ENCODE measurements at places on chromosomes 2 and 18.
A peak's percentile ranks its signal among the peaks of the same experiment; 100 is the strongest.

GRCh38 chr2:140316345-140316744, 1536.2 kb upstream of the NXPH2 start:
- H3K4me1 ChIP-seq: no peaks in the 10 kb centered on the region
- no peak for DNase-seq
- H3K27me3 ChIP-seq: no peaks in the 10 kb centered on the region
- H3K27ac ChIP-seq: no peak overlapping the region
- H3K36me3 ChIP-seq: no peaks in the 10 kb centered on the region

GRCh38 chr2:182553483-182553882, 126.6 kb upstream of the PDE1A start:
- H3K27ac ChIP-seq: no peak overlapping the region
- H3K27me3 ChIP-seq: no peaks in the 10 kb centered on the region
- H3K4me3 ChIP-seq: no peak overlapping the region
- DNase-seq: no peak
- H3K36me3 ChIP-seq: no peaks in the 10 kb centered on the region

GRCh38 chr2:9473308-9473984, 905 bp upstream of the IAH1 start:
- no peaks in the 10 kb centered on the region for H3K36me3 ChIP-seq
- no peaks in the 10 kb centered on the region for H3K27me3 ChIP-seq
- peak overlapping the region; percentile 73 for H3K4me3 ChIP-seq
- H3K27ac ChIP-seq: peak overlapping the region; percentile 82
- peaks cover 15% of the 10 kb centered on the region for H3K4me1 ChIP-seq
- DNase-seq: peak; percentile 52

- DNase-seq: no peak
- H3K4me3 ChIP-seq: no peak overlapping the region
- H3K27ac ChIP-seq: no peak overlapping the region
- no peaks in the 10 kb centered on the region for H3K27me3 ChIP-seq
Observed at GRCh38 chr18:25279556-25279955, 72.4 kb downstream of the ZNF521 start.

- no peaks in the 10 kb centered on the region for H3K27me3 ChIP-seq
- no peaks in the 10 kb centered on the region for H3K4me1 ChIP-seq
- no peaks in the 10 kb centered on the region for H3K36me3 ChIP-seq
- no peak overlapping the region for H3K4me3 ChIP-seq
Observed at GRCh38 chr18:51137891-51138290, 59.6 kb downstream of the MEX3C start.

DNA sequence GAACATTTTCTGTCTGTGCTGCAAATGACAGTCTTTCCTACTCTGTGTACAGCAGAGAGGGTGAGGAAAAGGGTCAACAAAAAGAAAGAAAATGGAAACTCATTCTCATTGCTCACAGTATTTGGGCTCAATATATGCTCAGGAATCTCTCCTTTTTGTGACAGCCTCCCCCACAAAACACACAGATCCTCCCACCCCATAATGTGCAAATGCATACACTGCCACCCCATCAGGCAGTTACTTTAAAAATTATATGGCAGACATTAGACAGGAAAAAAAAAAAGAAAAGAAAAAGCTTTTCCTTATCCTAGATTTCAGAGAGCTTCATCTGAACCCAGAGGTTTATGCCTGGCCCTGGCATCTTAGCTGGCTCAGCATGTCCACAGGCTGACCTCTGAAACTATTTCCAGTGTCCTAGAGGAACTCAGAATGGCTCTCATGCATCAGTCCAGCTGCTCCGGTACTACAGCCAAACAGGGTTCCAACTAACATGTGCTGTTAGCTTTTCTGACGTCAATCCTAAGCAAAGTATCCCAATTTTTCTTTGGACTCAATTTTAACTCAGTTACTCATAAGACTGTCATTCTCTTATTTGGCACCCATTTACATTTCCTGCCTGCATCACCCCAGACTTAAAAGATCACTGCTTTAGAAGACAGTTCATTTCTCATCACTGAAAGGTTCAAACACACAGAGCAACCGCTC, 105.9 kb downstream of the RBMS1 start:
- H3K27ac ChIP-seq: peak overlapping the region; percentile 57
- peaks cover 16% of the 10 kb centered on the region for H3K4me1 ChIP-seq
- no peaks in the 10 kb centered on the region for H3K27me3 ChIP-seq
- DNase-seq: peak; percentile 27

- H3K4me1 ChIP-seq: no peaks in the 10 kb centered on the region
- H3K36me3 ChIP-seq: no peaks in the 10 kb centered on the region
- H3K27ac ChIP-seq: no peak overlapping the region
- no peak overlapping the region for H3K4me3 ChIP-seq
Observed at GRCh38 chr2:141844231-141844630, 286.6 kb downstream of the LRP1B start.

DNA sequence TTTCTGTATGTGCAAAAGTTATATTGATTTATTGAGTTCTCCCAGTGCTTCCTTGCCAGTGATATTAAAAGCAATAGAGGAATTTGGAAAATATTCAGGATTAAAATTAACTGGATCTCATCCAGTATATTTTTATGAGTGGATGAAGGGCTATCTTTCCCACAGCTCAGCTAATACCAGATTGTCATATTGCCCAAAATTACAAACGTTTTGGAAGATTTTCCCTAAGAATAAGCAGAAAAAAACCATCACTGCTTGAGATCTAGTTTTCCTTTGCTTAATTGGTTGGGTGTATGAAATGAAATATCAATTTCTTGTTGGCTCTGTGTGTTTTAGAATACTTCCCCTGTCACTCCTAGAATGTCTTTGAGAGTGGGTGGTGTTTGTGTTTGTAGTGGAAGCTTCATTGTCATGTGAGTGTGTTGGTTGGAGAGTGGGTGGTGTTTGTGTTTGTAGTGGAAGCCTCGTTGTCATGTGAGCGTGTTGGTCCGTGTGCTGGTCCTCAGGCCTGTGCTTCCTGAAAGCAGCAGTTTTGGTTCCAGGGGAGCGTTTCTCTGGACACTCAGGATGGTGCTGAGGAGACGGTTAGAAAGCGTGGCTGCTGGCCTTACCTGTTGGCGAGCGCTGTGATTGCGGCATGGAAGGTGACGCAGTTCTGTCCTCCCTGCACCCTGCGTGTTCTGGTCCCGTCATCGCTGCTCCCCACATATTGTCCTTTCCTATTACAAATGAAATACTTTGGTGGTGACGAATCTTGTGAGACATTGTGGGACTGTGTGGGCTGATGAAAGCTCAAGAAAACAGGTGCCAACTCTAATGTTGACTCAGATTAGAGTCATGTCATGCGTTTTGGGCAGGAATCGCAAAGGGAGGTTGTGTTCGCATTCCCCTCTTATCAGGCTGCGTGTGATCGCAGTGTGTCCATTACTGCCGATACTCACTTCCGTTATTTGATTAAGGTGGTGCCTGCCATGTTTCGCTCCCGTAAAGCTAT, 12.4 kb downstream of the ASB1 start:
- no peaks in the 10 kb centered on the region for H3K4me1 ChIP-seq
- H3K27ac ChIP-seq: no peak overlapping the region
- H3K27me3 ChIP-seq: no peaks in the 10 kb centered on the region
- H3K36me3 ChIP-seq: peaks cover 13% of the 10 kb centered on the region

- H3K27me3 ChIP-seq: no peaks in the 10 kb centered on the region
- no peak overlapping the region for H3K27ac ChIP-seq
- no peak overlapping the region for H3K4me3 ChIP-seq
Observed at GRCh38 chr2:197191177-197191939, 119.2 kb downstream of the ANKRD44 start.

DNA sequence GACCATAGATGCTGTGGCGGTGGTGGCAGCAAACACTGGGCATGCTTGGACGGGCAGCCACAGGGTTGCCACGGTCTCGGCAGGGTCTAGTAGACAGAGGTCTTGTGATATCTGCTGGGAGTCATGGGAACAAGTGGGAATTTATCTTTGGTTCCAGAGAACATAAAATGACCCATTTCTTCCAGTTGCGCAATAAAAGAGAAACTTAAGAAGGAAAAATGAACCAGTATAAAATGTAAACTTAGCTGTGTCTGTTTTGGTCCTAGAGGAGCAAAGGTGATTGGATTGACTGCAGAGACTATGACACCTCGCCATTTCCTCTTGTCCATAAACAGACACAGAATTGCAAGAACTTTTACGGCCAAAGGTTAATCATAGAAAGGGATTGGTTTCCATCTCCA, 132.6 kb upstream of the RBBP8 start:
- DNase-seq: no peak
- H3K36me3 ChIP-seq: no peaks in the 10 kb centered on the region
- no peaks in the 10 kb centered on the region for H3K4me1 ChIP-seq
- no peaks in the 10 kb centered on the region for H3K27me3 ChIP-seq
- no peak overlapping the region for H3K27ac ChIP-seq

- no peak overlapping the region for H3K4me3 ChIP-seq
- DNase-seq: no peak
- H3K4me1 ChIP-seq: no peaks in the 10 kb centered on the region
- no peak overlapping the region for H3K27ac ChIP-seq
- no peaks in the 10 kb centered on the region for H3K36me3 ChIP-seq
Observed at GRCh38 chr18:30248056-30248455, 794.5 kb downstream of the DSC3 start.

- no peaks in the 10 kb centered on the region for H3K36me3 ChIP-seq
- H3K4me1 ChIP-seq: peaks cover 4% of the 10 kb centered on the region
- DNase-seq: no peak
Observed at GRCh38 chr2:112256654-112257053, 1.8 kb upstream of the ZC3H8 start.

- no peak overlapping the region for H3K27ac ChIP-seq
- H3K4me1 ChIP-seq: peaks cover 20% of the 10 kb centered on the region
- H3K4me3 ChIP-seq: no peak overlapping the region
- no peaks in the 10 kb centered on the region for H3K36me3 ChIP-seq
- DNase-seq: no peak
Observed at GRCh38 chr2:11458753-11459152, 7.2 kb downstream of the E2F6 start.

DNA sequence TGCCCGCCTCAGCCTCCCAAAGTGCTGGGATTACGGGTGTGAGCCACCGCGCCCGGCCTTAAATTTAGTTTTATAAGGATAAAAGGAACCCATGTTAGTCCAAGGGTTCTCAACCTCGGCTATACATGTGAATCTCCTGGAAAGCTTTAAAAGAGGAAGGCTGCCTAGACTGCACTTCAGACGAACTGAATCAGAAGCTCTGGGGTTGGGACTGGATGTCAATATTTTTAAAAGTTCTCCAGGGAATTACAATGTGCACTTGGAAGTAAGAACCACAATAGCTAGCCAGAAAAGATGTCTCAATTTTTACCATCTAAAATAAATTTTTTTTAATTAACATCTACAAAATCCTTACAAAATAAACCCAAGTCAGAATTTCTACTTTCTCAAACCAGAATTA, 10.1 kb downstream of the LMAN2L start:
- no peak overlapping the region for H3K27ac ChIP-seq
- H3K27me3 ChIP-seq: no peaks in the 10 kb centered on the region
- peaks cover 53% of the 10 kb centered on the region for H3K36me3 ChIP-seq

- H3K4me3 ChIP-seq: no peak overlapping the region
- no peak overlapping the region for H3K27ac ChIP-seq
- DNase-seq: no peak
- no peaks in the 10 kb centered on the region for H3K4me1 ChIP-seq
- H3K27me3 ChIP-seq: no peaks in the 10 kb centered on the region
- H3K36me3 ChIP-seq: no peaks in the 10 kb centered on the region
Observed at GRCh38 chr18:55541571-55541970, 46.4 kb downstream of the TCF4 start.

GRCh38 chr2:195649629-195650190, 7.3 kb upstream of the SLC39A10 start:
- H3K4me1 ChIP-seq: peaks cover 4% of the 10 kb centered on the region
- no peak overlapping the region for H3K27ac ChIP-seq
- H3K36me3 ChIP-seq: no peaks in the 10 kb centered on the region
- H3K4me3 ChIP-seq: no peak overlapping the region

DNA sequence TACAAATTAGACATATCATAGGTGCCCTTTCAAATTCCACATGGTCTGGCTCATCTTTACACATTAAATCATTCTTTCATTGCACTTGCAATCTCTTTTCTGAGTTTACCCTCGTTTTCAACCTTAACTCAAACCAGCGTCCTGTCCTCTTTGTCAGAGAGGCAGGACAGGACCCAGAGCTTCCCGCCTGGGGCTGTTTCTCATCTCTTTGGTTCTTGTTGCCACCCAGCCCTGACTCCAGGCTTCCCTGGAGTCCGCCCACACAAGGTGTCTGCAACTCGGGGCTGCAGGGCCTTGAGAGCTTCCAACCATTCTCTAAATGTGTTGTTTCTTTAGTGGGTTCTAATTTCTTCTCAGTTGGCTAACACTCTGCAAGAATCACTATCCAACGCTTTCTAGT, 24.4 kb downstream of the RBMS1 start:
- no peaks in the 10 kb centered on the region for H3K36me3 ChIP-seq
- DNase-seq: no peak
- H3K4me3 ChIP-seq: no peak overlapping the region
- H3K4me1 ChIP-seq: peaks cover 20% of the 10 kb centered on the region

- no peak overlapping the region for H3K4me3 ChIP-seq
- no peaks in the 10 kb centered on the region for H3K36me3 ChIP-seq
- DNase-seq: no peak
Observed at GRCh38 chr2:40113997-40114396, 334.9 kb upstream of the THUMPD2 start.

GRCh38 chr2:34004936-34005335, 405.8 kb upstream of the FAM98A start:
- no peaks in the 10 kb centered on the region for H3K36me3 ChIP-seq
- no peak overlapping the region for H3K4me3 ChIP-seq
- H3K27ac ChIP-seq: no peak overlapping the region
- H3K27me3 ChIP-seq: no peaks in the 10 kb centered on the region

GRCh38 chr2:39871291-39871761, 92.3 kb upstream of the THUMPD2 start:
- H3K27me3 ChIP-seq: no peaks in the 10 kb centered on the region
- H3K36me3 ChIP-seq: no peaks in the 10 kb centered on the region
- no peak overlapping the region for H3K4me3 ChIP-seq
- H3K27ac ChIP-seq: no peak overlapping the region
- no peak for DNase-seq

- peaks cover 9% of the 10 kb centered on the region for H3K4me1 ChIP-seq
- H3K4me3 ChIP-seq: no peak overlapping the region
- H3K36me3 ChIP-seq: no peaks in the 10 kb centered on the region
- H3K27me3 ChIP-seq: no peaks in the 10 kb centered on the region
Observed at GRCh38 chr2:211408483-211408891, 852.1 kb downstream of the CPS1 start.

- H3K4me1 ChIP-seq: no peaks in the 10 kb centered on the region
- no peaks in the 10 kb centered on the region for H3K36me3 ChIP-seq
- no peak overlapping the region for H3K4me3 ChIP-seq
- no peak overlapping the region for H3K27ac ChIP-seq
- H3K27me3 ChIP-seq: no peaks in the 10 kb centered on the region
Observed at GRCh38 chr2:13480057-13480456, 763.3 kb downstream of the TRIB2 start.

DNA sequence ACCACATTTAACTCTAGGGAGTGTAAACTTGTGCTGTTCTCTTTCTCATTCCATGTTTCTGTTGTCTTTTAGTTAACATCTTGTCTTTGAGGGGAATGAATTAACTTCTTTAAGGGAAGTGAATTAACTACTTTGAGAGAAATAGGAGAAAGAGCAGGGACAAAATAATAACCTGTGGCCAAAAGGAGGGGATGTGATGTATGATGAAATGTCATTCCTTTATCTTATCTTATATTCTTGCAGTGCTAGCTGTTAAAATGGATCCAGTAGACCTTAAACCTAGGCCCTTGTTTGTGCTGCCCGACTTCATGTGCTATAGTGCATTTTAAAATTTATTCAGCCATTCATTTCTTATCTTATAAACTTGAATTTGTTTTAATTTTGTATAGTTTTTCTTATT, 18.4 kb downstream of the ABI2 start:
- no peaks in the 10 kb centered on the region for H3K36me3 ChIP-seq
- H3K4me1 ChIP-seq: peaks cover under 1% of the 10 kb centered on the region
- H3K27me3 ChIP-seq: no peaks in the 10 kb centered on the region
- DNase-seq: no peak
- H3K27ac ChIP-seq: no peak overlapping the region

GRCh38 chr18:77095391-77096371, 36.9 kb downstream of the MBP start:
- H3K4me3 ChIP-seq: no peak overlapping the region
- no peak for DNase-seq
- H3K27ac ChIP-seq: no peak overlapping the region
- peaks cover 3% of the 10 kb centered on the region for H3K4me1 ChIP-seq
